ENCODE measurements at places on chromosomes 12 and 14. TPM values are rescaled to one million over a fixed set of nuclear protein-coding genes. Genes with fewer than 3 reads are reported as not detected.

- no peak for DNase-seq
Observed at GRCh38 chr12:48003226-48004052, 837 bp downstream of the COL2A1 start.

GRCh38 chr12:122356192-122356635 lies 66.3 kb downstream of the CLIP1 start:
- DNase-seq = peak; percentile 6

DNA sequence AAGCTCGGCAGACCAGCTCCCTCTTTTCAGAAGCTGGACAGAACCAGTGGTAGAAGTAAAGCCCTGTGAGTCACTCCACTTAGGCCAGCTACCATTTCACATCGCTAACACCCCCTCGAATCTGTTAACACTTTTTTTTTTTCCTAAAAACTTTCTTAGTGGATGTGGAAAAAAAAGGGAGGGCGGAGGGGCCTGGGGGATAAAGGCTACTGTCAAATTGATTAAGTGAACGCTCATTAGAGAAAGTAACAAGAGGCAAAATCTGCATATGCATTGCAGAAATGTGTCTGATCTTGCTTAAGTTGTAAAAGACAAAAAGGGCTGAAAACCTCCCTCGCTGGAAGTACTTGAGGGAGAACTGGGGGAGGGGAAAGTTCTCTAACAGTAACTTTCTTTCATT lies 86.6 kb upstream of the OTX2 start:
- no peak for DNase-seq

DNA sequence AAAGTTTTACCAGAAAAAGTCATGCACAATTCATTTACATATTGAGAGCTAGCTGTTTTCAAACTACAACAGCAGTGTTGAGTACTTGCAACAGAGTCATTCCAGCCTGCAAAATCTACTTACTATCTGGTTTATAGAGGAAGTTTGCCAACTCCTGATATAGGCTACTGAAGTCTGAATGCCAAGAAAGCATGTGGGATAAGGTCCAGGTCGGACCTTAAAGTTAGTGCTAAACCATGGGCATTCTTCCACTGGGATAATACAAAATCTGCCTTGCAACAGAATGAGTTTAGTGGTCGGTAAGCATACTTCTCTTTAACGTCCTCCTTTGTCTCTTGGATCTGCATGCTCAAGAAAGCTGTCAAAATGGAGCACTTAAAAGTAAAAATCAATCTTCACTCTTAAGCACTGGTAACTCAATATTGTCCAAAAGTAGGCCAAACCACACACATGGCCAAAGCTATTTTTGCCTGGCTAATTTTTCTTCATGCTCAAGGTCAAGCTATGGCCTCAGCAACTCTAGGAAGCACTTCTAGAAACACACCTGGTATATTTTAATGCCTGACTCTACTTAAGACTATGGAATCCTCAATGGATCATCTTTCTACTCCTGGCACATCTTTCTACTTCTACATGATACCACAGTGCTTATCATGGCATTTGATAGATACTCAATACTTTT lies 364.9 kb upstream of the KITLG start:
- DNase-seq = no peak

DNA sequence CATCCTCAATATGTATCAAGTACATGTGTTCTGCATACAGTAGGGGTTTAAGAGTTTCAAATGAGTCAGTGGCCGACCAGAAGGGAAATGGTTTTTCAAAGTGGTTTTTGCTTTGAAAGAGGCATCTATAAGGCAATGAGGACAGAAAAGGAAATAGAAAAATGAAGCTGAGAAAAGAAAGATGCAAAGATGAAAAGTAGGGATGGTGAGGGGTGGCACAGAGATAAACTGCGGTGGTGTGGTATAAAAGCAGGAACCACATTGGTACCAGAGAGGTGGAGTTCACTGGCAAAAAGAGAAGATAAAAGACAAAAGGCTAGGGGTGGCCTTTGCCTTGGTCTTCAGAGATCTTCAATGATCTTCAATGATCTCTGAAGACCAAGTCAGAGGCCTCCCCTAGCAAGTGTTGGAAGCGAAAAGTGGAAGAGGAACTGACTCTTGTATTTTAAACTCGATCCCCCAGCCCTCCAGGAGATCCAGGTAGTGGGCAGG lies 144.0 kb upstream of the KRR1 start:
- no peak for DNase-seq

- no peak for DNase-seq
Observed at GRCh38 chr14:75927564-75928087, 54.2 kb downstream of the TGFB3 start.

DNA sequence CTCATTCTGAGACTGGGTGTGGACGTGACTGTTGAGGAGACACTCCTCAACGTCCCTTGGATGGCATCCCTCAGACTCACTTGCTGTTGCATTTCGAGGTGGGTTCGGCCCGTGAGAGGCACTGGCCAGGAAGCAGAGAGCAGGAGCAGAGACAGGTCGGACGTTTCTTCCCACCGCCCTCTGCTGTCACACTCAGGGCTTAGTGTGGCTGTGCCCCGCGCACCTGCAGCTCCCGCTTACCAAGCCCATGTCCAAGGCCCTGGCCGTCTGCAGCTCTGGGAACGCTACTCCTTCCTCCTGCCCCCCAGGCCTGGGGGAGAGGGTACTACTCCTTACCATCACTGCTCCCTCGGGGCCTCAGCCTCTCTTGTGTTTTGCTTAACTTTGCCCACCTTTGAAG lies 29.8 kb upstream of the PIWIL1 start:
- DNase-seq = no peak

GRCh38 chr12:72673853-72674252 lies 401.7 kb downstream of the TRHDE start:
- no peak for DNase-seq

DNA sequence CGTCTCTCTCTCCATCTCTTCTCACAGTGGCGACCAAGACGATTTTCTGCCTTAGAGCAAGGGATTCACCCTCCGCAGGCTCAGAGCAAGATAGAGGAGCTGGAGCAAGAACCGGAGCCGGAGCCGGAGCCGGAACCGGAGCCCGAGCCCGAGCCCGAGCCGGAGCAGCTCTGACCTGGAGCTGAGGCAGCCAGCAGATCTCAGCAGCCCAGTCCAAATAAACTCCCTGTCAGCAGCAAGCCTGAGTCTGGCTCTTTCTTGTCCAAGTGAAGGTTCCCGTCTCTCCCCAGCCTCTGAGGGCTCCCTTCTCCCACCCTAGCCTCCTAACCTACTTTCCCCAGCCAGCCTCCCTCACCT lies 5.9 kb downstream of the LAG3 start:
- DNase-seq = no peak

DNA sequence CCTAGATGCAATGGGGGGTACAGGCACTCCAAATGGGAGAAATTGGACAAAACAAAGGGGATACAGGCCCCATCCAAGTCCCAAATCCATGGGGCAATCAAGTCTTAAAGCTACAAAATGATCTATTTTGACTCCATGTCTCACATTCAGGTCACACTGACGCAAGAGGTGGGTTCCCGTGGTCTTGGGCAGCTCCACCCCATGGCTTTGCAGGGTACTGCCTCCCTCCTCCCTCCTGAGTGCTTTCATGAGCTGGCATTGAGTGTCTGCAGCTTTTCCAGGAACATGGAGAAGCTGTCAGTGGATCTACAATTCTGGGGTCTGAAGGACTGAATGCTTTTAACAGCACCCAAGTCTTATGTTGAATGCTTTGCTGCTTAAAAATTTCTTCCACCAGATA lies 274.5 kb upstream of the LRIG3 start:
- DNase-seq = no peak

- DNase-seq = no peak
Observed at GRCh38 chr14:78451319-78451695, 281.1 kb downstream of the NRXN3 start.

DNA sequence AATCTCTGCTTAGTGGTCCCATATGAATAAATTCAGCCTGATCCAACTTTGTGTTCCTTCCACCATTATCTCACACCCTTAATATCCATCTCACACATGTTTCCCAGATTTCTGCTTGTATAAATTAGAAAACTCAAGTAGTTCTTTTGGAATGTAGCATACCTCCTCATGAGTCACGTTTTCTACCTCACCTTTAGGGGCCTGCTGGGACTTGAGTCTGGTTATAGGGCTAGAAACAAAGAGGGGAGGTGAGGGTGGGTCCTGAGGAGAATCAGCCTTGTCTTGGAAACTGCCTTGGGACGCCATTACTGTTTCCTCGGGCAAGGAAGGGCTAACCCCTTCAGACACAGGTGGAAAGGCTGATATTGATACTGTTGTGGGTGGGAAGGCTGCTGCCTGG lies 51.1 kb downstream of the EMP1 start:
- DNase-seq = no peak

DNA sequence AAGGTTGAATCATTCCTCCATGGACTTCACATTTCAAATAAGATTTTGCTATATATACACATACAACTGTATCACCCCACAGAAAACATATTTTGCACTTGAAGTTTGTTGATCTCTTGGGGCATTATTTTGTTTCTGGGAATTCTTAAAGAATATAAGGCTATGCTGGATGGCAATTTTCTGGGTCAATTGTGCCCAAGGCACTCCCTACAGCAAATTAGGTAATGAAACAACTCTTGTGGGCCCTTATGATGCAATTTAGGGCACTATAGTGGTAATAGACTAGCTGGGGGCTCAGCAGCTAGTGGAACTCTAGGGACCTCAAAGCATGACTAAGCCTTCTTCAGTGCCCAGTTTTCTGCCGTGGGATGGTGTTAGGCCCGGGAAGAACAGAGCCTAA lies 444.4 kb downstream of the NRXN3 start:
- DNase-seq = no peak

DNA sequence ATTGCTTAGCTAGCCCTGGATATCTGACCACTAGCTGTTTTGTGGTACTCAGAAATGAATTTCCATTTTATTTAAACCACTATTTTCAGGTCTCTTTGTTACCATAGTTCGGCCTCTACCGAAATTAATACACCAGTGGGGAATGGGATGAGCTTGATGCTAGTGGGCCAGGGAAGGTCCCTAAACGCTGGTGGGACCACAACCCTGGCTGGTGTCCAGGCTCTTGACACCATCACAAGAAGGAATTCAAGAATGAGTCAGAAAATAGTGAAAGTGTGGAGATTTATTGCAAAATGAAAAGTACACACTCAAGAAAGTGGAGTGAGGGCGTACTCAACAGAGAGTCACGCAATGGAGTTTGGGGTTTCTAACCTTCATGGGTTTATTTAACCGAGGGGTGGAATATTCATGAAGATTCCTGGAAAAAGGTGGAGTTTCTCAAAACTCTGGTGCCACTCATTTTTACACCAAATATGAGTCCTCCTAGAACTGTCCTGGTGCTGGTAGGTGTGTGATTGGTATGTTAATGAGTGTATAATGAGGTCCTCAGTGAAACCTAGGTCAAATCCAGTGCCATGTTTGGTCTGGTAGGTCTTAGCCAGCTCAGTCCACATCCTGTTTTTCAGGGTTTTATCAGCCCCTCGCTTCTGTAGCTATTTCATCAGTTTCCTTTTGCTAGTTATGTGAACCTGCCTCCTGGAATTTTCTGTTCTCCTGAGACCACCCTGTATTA lies 38.9 kb upstream of the LRP6 start:
- no peak for DNase-seq

DNA sequence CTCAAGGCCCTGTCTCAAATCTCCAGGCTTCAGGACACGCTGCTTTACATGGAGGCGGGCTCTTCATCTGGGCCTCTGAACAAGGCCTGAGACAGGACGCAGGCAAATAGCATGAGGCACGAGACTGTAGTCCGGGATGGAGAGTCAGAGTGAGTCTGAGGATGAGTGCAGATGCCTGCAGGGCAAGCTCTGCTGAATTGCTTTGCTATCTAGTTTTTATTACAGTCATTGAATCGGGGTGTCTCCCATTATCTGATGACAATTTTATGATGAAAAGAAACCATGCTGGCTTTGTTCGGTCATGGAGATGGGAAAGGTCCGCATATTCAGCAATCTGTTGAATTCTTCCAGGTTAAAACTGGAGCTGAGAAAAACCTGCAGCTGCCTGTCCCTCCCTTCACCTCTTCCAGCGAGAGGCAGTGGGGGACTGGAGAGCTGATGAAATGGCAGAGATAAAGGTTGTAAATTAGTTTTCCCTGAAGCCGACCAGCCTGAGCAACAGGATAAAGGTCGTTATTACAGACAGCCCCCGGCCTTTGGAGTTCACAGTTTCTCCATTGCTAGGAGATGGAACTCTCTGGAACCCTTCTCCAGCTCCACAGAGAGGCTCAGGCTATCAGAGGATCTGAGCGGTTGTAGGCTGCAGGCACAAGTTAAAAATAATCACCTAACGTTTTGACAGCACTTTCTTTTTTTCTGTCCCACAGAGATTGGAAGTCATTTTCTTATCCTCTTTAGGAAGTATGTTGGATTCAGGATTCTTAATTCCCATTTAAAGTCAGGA lies 1.3 kb upstream of the ADGRD1 start:
- DNase-seq = no peak

GRCh38 chr14:100445436-100446088 lies 122.4 kb downstream of the SLC25A47 start:
- no peak for DNase-seq

GRCh38 chr12:104805186-104805585 lies 152.9 kb downstream of the SLC41A2 start:
- no peak for DNase-seq

DNA sequence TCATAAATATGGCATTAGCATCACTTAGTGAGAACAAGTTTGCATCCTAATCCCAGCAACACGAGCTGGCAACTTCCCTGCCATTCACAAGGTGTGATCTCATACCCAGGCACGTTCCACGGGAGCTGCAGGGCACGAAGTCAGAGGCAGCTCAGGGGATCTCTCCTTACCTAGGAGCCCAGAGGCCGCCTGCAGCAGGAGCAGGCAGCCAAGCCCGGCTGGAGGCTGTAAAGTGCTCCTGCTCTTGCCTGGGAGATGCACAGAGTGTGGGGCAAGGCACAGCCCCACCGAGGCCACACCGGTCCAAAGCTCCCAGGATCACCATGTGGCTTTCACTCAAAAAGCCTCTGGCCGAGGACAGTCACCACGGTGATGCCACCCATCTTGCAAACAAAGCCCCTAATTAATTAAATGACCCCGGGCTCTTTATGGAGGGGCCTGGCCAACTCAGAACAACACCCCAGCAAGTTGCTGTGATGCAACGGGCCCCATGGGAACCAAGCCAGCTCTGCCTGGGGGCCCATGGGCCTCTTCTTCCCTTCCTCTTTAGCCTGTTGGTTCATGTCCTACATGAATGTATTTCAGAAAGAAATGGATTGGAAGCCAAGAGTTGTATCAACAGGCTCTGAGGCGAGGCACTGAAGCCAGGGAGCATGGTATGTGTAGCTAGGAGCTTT lies 26.5 kb downstream of the NUAK1 start:
- DNase-seq = no peak

DNA sequence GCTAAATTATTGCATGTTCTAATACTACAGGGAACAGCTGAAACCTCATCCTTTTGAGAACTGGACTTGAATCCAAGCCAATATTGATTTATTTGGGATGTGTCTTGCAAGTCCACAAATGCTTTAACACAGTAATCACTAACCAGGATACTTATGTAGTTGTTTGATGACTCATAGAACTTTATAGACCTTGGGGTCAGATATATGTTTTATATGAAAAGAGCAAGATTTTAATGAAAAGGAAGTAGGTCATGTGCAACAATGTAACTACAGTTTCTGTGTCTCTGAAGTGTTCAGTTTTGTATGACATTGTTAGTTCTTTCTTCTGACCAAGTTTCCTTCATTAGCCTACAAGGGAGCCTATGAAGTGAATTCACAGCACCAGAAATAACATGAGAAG lies 352.0 kb downstream of the ZFP36L1 start:
- DNase-seq = no peak

GRCh38 chr14:52063052-52063462 lies 5.8 kb downstream of the NID2 start:
- DNase-seq = no peak

Gene DNAJC22
- not detected for total RNA-seq

Gene KRT86
- total RNA-seq = 0.35 TPM

Gene CABP1
- not detected for total RNA-seq

Gene C12orf54
- not detected for total RNA-seq

Gene PZP
- total RNA-seq = not detected

Gene OR4E2
- total RNA-seq = 0.26 TPM

Gene RAD9B
- 0.59 TPM for total RNA-seq

Gene KRT6C
- not detected for total RNA-seq
